ENCODE measurements at places on chromosomes 16 and 17.

DNA sequence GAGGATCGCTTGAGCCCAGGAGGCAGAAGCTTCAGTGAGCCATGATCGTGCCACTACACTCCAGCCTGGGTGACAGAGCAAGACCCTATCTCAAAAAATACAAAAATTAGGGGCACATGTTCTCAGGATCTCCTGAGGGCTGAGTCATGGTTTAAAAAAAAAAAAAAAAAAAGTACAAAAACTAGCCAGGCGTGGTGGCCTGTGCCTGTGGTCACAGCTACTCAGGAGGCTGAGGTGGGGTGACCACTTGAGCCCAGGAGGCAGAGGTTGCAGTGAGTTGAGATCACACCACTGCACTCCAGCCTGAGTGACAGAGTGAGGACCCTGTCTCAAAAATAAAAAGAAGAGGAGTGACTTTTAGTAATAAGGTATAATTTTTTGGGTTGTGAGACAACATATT, 16.9 kb downstream of the BLMH start:
- DNase-seq: no peak

- DNase-seq: no peak
These were observed 150.4 kb upstream of the IRX5 start for GRCh38 chr16:54780266-54780665.

GRCh38 chr16:60204181-60204580, 1470.1 kb upstream of the GOT2 start:
- DNase-seq: no peak

DNA sequence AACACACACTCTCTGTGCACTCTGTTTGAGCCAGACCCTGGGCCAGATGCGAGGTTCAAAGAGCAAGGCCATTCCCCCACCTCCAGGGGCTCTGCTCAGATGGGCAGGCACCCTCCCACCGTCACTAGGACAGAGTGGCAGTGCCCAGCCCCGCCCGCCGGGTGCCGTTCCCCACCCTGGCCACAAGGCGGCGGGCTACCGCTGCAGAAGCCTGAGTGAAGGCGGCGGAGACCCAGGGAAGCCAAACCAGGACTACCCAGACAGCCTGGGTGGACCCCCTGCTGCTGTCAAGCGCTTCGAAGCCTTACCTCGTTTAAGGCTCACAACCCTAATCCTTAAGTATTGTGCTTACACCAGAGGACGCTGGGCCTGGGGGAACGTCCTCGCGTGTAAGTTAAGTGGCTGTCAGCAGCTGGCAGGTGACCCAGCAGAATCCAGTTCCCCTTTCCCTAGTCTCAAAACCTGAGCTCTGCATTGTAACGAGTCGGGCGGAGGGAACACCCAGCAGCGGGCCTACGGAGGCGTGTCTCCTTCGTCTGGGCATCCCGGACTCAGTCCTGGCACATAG, 4.5 kb downstream of the ARHGAP27 start:
- DNase-seq: peak; percentile 67

GRCh38 chr17:19274893-19275292, 37.7 kb downstream of the EPN2 start:
- no peak for DNase-seq

- DNase-seq: peak; percentile 98
These were observed 289.4 kb downstream of the SEC14L1 start for GRCh38 chr17:77429969-77430752.

DNA sequence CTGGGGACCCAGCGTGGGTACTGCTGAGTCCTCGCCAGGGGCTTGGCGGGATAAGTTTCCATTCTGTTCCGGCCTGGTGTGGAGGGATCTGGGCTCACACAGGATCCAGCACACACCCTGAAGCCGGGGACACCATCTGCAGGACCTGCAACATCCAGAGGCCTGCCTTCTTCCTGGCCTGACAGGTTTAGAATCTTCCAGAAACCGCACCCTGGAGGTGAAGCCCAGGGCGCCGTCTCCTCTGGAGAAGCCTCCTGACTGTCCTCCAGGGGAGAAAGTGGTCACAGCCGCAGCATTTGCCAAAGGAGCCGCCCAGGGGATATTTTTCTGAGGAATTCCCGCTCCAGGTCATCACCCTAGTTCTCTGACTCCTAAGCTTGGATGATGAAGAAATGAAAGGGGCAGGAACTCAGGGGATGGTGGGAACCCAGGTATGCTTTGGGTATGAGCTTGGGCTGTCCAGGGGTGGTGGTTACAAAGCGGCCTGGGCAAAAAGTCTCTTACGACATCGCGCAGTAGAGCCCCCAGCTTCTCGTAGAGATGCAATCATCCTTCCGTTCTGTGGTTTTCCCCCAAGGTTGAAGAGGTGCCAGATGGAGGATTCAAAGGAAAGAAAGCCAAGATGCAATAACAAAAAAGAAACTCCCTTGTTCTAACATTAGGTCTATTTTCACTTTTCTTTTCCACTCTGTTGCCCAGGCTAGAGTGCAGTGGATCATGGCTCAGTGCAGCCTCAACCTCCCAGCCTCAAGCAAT, 9.1 kb upstream of the CRISPLD2 start:
- no peak for DNase-seq

- DNase-seq: no peak
These were observed 4.1 kb upstream of the UBTF start for GRCh38 chr17:44223541-44224071.

- no peak for DNase-seq
These were observed 30.7 kb downstream of the SDK2 start for GRCh38 chr17:73613271-73614233.

GRCh38 chr17:82373731-82374625, 2.4 kb downstream of the UTS2R start:
- DNase-seq: no peak

- peak; percentile 87 for DNase-seq
These were observed at the start of gene ZNF778 for GRCh38 chr16:89217388-89218191. Gene ZNF778, plus strand, starts transcription at chr16:89217703. Its CDS starts 3,425 bp downstream, at chr16:89221128.

- DNase-seq: no peak
These were observed 41.3 kb downstream of the CDH13 start for GRCh38 chr16:82668094-82668493.

DNA sequence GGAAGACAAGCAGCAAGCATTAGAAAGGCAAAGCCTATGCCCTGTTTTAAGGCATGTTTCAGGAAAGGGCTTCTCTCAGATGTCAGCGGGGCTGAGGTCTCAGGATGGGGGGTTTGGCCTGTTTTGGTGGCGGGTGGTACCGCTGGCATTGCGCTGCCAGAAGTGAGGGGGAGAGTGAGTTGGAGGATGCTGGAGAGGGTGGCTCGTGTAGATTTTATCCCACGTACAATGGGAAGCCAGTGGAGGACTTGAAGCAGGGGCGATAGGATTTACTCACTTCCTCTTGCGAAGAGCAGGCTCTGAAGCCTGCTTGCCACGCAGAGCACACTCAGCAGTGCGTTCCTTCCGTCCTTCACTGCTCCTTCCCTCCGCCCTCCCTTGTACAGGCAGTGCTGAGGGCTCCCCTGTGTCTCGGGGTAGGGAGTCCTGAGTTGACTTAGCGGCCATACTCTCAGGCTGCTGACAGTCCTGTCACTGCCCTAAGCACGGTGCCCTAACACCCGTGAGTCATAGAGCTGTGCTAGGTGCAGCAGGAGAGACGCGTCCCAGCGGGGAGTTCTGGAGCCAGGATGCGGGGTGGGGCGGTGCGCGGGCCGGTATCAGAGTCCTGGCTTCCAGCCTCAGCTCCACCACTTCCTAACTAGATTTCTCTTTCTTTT, 113.1 kb downstream of the SNX29 start:
- DNase-seq: peak; percentile 74

- no peak for DNase-seq
These were observed 27.5 kb downstream of the NSMCE1 start for GRCh38 chr16:27240948-27241531.

GRCh38 chr16:11582157-11582814, 4.4 kb downstream of the LITAF start:
- no peak for DNase-seq

DNA sequence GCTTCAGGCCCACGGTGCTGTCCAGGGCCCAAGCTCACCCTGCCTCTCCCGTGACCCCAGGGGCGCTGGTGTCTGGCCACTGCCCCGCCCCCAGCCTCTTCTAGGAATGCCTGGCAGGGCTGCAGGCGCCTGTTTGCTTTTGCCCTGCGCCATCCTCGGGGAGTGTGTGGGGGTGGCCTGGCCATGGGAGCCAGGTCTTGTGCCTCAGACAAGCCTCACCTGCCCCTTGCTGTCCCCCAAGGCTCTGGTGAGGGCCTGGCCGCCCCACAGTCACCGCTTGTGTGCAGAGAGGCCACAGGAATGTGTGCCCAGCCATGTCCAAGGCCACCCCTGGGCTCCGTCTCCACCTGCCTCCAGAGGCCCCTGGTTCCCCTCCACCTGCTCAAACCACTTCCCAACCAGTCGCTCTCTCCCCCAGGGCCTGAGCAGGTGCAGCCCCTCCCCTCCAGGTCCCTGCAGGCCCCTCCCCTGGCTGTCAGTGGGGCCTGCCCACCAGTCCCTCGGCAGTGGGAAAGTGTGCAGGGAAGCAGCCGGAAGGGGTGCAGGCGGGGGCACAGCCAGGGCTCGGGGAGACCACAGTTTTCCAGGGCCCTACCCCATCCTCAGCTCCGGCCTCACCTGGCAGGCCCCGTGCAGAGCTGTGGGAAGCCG, 841 bp upstream of the IGFALS start:
- DNase-seq: no peak

DNA sequence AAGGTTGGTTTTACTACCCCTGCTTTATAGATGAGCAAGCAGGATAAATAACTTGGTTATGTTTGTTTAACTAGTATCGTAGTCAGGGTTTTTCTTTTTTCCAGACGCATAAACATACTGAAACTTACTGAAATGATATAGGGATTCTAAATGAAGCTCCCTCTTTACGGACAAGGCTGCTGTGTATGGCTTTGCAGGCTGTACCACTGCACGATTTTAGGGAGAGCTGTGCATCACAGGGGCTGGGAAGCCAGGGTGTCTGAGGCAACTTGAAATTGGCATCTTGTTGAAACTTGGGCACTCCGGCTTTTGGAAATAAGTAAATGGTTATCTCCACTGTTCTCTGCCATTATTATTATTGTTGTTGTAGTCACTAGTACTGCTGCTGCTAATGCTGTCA, 218.1 kb upstream of the CDH8 start:
- no peak for DNase-seq

DNA sequence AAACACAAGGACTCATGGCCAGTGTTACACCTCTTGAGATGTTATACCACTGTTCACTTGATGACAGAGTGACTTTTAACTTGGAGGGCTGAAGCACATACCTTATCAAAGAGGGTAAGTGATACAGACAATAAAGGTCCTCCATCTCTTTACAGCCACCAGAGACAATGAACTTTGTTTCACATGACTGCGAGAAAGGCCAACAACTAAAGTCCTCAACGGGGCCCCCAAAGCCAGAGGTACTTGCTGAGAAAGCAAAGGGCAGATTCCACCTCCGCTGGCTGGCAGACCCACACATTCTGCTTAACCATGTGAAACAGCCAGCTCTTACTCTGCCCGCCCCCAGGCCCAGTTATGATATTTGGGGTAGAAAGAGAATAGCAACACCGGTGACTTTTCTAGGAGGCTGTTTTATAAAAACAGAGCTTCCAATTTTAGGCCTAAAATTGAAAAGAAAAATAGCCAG, 21.4 kb downstream of the DCUN1D3 start:
- no peak for DNase-seq

- peak; percentile 45 for DNase-seq
These were observed 32.1 kb upstream of the PRKCB start for GRCh38 chr16:23803591-23804123.

DNA sequence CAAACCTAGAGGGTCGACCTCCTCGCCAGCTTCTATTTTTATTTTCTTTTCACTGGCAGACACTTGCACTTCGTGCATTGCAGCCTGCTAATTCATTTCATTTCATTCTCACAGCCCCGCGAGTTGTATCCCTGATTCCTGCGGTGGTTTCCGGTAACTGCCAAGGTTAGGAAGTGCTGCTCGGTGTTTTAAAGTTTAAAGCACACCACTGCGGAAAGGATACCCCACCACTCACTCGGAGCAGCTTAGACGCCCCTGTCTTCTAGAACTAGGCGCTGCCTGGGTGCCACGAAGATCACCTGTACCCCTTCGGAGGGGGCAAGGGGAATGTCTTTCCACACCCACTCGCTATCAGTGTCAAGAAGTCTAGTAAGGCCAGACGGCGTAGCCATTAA, 509 bp downstream of the CNEP1R1 start:
- DNase-seq: peak; percentile 55

DNA sequence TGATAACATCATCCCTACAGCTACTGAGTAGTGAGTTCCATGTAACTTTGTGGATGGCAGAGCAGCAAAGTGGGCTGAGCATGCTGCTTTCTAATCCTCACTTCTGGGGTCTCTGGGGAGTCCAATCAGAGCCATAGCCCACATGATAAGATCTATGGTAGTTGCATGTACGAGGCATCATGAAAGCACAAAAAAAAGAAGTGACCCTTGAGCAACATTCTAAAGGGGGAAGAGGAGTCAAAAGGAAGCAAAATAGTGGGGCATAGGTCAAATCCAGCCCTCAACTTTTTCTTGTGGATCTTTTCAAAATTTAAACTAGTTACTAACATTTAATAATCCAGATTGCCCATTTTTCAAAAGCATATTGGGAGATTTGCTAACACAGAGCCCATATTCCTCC, 208.5 kb upstream of the TOX3 start:
- DNase-seq: no peak

DNA sequence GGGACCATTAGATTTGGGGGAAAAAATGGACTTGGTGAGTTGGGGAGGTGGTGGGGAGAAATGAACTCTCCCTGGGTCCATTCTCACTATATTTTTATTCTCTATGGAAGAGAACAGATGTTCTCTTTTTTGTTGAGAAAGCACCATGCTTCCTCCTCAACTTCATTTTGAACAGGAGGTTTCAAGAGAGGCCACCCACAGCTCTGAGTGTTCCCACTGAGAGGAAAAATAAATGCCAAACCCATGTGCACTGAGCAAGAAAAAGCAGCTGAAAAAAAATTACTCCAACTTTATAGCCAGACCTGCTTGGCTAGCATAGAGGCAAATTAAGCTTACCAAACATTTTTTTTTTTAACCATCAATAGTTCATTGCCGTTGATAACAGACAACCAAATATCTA, 883.6 kb downstream of the KCNJ2 start:
- DNase-seq: no peak

- DNase-seq: no peak
These were observed 176.6 kb upstream of the IRX6 start for GRCh38 chr16:55147396-55147795.

GRCh38 chr16:68115851-68116250, 30.7 kb downstream of the NFATC3 start:
- DNase-seq: no peak

DNA sequence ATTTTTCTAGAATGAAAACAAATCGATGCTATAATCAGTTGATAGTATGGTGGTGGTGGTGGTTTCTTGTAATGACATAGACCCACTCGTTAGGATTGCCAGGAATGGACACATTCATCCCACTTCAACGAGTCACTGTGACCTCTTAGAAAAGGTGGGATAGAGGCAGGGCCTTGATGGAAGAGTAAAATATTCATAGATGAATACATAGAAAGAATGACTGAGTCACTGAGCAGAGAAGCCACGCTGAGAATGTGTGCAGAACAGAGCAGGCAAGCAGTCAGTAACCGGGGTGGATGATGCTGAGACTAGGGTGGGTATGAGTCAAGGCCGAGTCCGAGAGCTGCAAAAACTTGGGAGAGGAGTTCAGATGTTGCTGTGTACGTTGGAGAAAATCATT, 129.9 kb downstream of the PITPNC1 start:
- no peak for DNase-seq

- DNase-seq: no peak
These were observed 170.5 kb upstream of the CACNG3 start for GRCh38 chr16:24085666-24086065.

Data from cardiac muscle cell (in vitro differentiated cells and primary cell).